Stimulated activated CD8-positive, alpha-beta memory T cell treated with anti-CD3 and anti-CD28 coated beads, Interleukin-4, amount 100 ng/mL, for 4 hours (primary cell): ENCODE measurements at places on chromosomes 7 and 10.

DNA sequence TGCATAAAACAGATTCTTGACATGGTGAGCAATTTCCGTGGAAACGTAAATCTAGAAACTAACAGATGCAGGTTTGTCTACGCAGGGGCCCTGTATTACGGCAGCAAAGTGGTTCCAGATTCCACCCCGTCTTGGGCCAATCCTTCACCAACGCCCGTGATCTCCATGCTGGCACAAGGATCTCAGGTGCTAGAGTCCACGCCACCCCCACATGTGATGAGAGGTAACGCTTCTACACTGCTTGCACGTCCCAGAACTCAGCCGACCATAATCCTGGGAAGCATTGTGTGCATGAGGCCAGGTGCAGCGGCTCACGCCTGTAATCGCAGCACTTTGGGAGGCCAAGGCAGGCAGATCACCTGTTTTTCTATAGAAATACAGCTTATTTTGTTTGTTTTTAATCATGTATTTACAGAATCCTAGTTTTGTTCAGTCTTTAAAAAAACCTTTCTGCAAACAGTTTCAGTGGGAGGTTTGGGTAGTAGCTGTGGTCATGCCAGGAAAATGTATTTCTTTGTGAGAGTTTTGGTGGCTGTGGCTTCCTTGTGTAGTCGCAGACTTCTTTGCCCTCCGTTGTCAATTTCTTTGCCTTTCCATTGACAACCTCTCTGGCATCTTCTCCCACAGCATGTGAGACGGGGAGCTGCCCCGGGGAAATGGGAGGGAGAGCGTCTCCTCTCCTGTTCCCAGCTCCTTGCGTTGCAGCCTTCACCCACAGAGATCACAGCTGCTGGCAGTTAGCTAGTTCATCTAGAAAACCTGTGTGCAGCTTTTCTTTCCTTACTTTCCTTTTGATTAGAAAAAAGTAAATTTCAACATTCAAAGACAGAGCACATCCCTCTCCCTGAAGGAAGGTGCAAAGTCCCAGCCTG lies 35.7 kb downstream of the ITIH2 start:
- no peak for DNase-seq

DNA sequence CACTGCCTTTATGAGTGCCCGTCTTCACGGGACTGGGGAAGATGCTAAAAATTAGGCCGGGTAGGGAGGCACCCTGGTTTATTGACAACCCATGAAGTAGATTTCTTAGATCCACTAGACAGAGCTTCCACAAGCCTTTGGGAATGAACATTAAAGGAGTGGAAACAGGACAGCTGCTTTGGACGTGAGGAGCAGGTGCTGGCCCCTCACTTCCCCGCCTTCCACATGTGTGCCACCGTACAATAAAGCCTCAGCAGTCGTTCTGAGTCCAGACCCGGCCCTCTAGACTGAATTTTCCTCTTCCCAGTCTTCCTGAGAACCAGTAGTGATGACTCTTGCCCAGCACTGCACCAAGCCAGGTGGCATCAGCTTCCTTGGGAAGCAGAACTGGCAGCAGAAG lies 282.4 kb downstream of the CELF2 start:
- no peak for DNase-seq

DNA sequence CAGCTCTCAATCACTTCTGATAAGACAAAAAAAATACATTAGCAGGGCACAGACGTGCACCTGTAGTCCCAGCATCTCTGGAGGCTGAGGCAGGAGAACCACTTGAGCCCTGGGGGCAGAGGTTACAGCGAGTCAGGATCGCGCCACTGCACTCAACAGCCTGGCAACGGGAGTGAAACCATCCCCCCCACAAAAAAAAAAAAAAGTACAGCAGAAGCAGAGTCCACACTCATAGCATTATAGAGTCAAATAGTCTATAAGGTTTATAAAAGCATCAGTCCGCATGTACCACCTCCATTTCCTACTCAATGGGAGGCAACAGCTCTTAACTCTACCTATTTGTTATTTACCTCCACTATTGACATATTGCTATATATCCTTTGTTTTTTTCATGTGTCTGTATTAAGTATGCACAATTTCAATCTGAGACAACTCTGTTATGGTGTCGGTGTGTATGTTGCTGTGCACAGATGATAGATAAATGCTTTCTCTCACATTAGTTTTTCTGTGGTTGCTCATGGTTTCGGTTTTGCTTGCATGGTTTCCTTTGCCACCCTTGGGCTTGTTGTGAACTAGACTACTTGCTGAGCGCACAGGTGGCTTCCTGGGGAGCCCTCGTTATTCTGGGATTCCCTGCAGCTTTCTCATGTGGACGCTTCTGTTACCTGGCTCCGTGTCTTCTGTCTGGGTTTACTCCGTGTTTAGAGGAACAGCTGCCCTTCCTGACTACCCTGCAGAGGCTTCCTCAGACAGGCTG lies 40.4 kb downstream of the PROSER2 start:
- no peak for DNase-seq

- no peak for DNase-seq
Observed at GRCh38 chr10:120460776-120461175, 3.7 kb downstream of the PLPP4 start.

DNA sequence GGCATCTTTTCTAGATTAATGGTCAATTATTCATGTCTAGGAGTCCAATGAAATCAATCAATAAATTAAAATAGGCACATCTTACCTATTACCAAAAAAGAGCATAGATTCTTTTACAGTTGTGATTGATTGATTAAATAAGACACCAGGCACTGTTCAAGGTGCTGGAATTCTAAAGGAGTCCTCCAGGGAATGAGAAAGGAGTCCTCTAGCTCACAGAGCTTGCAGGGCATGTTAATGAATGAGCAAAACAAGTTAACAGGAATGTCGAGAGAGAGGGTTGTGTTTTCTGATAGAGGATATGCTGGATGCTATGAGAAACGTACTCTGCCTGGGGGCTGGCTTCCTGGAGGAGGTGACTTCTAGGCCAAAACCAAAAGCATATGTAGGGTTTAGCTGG lies 191.4 kb downstream of the BMPER start:
- no peak for DNase-seq

DNA sequence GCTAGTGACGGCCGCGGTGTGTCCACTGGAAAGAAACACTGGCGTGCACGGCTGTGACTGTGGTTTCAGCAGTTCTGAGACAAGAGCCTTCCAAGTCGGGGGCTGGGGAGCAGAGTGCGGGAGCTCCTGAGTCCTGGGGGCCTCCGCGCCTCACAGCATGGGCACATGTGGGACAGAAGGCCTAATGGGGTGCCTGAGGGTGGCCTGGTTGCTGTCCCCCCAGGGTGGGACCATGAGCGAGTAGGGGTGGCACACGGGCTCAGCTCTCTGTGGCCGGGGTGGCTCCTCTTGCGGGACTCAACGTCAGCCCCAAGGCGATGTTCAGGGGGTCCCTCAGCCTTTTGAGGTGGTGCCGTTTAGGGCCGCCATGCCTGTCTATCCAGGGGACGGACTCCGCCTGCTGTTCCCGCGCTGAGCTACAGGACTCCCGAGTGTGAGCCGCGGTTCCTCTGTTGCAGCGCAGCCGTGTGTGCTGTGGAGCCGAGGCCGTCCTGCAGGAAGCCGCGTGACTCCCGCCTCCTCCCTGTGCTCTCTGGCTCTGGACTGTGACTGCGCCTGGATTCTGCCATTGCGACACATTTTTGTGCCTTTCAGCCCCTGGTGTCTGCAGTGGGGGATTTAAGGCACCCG lies 23.5 kb upstream of the CHST12 start:
- DNase-seq, result no peak

DNA sequence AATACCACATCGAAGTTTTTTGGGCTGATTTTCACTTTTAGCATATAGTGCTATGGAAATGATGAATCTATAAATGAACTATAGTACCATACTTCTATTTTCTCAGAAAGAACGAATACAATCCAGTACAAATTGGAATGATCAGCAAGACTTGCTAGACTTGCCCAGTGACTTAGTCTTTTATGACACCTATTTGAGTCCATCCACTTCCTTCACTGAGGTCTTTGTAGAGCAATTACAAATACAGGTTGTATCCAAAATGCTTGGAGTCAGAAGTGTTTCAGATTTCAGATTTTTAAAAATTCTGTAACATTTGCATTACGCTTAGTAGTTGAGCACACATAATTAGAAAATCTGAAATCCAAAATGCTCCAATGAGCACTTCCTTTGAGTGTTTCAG lies 104.3 kb downstream of the NRBF2 start:
- DNase-seq, result no peak

DNA sequence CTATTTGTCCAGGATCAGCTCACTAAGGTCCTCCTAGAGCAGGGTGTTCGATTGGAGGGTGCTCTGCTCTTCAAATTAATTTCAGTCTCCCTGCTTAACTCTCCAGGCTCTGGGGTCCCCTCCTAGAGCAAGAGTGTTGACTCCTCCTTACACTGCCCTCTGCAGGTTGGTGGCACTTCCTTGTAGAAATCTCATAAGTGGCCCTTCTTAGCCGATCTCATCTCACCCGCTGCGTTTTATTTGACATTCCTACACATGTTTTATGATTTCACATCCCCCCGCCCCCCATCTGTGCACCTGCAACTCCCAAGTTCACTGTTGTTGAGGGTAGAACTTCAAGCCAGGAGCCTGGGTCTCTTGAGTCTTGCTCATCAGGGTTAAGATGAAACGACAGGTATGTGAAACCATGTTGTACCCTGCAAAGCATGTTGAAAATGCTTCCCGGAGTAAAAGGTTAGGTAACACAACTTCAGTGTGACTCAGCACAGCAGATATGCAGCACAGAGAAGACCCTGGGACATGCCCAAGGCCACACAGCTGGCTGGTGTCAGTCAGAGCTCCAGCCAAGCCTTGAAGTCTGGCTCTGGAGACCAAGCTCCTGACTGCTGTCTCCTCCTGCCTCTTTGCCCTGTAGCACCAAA lies 171.2 kb downstream of the PRKAG2 start:
- DNase-seq, result no peak

- no peak for DNase-seq
Observed at GRCh38 chr10:7610651-7611389, 55.9 kb downstream of the ITIH5 start.

DNA sequence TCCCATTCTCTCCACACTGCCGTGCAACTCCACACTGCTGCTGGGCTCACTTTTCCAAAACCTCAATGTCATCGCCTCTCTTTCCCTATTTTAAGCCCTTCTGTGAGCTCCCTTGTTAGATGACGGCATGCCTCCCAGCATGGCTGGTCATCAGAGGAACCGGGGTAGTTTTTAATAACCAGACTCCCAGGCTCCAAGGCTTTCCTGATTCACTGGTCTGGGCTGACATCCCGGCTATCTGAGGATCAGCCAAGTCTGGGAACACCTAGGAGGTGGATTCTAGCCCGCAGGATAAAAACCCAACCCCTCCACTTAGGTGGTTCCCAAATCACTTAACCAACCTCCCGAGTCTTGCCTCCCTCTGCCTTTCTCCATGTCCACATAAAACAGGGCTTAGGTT lies 295.4 kb upstream of the FZD8 start:
- no peak for DNase-seq

- DNase-seq, result no peak
Observed at GRCh38 chr10:86795353-86795752, 38.9 kb downstream of the BMPR1A start.

GRCh38 chr10:31158011-31158658 lies 126.5 kb upstream of the ZNF438 start:
- no peak for DNase-seq

GRCh38 chr10:9097206-9097990 lies 1042.9 kb downstream of the GATA3 start:
- no peak for DNase-seq

DNA sequence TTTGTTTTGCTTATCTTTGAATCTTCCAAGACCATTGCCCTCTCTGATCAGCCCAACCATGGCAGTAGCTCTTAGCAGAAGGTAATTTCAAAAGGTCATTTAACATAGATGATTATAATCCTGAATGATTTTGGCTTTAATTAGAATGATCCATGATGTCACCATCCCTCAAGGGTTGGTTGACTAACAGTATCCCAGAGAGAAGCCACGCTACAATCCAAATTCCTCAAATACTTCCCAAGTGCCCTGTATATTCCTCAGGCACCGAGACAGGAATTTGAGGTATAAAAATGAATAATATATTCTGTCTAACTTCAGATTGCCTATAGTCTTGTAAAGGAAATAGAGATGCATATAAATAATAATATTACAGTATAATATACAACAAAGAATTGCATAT lies 42.1 kb upstream of the TMEM196 start:
- no peak for DNase-seq

- DNase-seq, result no peak
Observed at GRCh38 chr10:86411281-86411841, 44.8 kb upstream of the GRID1 start.
